ENCODE measurements at places on chromosomes 4 and X.

GRCh38 chrX:9091258-9091657 is 57.3 kb upstream of the FAM9B start:
- DNase-seq = no peak

DNA sequence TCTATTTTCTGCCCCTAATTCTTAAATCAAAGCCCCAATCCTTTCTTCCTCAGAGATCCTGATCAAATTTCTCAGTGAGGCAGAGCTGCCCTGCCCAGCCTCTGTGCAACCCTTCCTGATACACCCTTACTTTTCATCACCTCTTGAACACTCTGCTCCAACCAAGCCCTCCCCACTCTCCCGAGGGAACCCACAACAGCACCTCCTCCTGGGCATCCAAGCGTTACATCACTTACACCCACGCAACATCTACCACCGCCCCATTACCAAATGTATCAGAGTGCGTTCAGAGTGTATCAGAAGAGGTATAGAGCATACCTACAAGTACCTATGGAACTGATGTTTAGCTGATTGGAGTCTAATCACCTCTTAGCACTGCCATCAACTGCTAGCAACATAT is 186.5 kb downstream of the RAP1GDS1 start:
- DNase-seq = no peak

DNA sequence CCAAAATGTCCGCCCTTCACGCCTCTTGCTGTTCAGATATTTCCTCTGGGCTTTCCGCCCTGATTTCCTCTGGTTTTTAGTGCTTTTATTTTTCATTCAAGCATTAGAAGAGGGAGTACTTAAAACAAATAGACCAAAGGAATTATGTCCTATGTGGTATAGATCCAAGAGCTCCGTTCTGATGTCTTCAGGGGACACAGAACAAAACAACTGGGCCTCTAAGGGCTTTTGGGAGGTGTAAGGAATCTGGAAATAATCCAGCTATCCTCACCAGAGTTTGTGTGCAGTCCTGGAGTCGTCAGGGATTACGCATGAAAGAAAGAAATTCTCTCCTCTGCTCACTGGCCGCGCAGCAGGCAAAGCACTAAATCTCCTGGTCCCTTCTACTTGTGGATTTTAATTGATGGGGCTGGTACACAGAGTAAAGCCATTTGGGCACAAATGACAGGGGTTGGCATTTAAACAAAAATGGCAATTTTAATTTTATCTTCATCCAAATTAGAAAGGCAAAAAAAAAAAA is 999.2 kb downstream of the ADGRL3 start:
- DNase-seq = no peak

DNA sequence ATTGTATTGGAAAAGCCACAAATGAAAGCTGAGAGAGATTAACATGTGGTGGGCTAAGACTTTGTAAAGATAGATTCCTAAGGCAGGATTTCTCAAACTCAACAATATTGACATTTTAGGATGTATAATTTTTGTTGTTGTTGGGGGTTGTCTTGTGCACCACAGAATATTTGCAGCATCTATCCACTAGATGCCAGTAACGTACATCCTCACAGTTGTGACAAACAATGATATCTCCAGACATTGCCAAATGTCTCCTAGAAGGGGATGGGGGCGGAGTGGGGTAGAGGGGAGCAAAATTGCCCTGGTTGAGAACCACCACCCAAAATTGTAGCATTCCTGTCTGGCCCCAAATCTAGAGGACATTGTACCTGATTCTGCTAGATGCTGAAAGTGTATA is 14.7 kb upstream of the CBR4 start:
- no peak for DNase-seq

GRCh38 chrX:3428792-3429191 is 82.3 kb upstream of the MXRA5 start:
- no peak for DNase-seq

- no peak for DNase-seq
Measured at GRCh38 chr4:119020158-119020557, 115.5 kb upstream of the MYOZ2 start.

DNA sequence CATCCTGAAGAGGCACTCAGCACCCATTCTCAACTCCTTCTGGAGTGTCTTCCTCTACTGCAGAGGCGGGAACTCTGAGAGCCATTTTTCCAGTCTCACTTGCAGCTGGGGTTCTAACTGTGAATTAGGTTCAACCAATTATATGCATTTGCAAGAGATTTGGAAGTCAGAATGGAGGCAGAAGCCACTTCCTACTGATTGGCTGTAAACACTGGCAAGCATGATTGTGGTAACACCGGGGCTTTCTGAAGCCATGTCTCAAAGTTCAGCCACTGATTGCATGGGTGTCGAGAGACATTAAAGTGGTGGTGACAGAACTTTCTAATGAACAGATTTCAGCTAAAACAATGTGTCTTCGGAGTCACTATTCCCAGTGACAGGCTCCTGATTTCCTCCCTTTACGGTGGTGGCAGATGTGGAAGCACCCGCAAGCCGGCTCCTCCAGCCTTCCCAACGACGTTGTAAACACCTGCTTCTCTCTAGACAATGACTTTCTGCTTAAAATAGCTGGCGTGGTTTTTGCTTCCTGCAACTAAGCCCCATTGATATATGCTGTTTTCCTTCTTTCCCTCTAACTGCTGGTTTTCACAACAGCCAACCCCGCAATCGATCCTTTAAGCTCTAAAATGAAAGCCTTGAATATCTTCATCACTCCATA is 92.0 kb downstream of the IRF2 start:
- no peak for DNase-seq

GRCh38 chrX:66602381-66602938 is 36.4 kb downstream of the EDA2R start:
- DNase-seq = no peak

- no peak for DNase-seq
Measured at GRCh38 chrX:41824551-41824950, 98.8 kb downstream of the CASK start.

- DNase-seq = no peak
Measured at GRCh38 chr4:157804986-157805385, 367.8 kb downstream of the GASK1B start.

DNA sequence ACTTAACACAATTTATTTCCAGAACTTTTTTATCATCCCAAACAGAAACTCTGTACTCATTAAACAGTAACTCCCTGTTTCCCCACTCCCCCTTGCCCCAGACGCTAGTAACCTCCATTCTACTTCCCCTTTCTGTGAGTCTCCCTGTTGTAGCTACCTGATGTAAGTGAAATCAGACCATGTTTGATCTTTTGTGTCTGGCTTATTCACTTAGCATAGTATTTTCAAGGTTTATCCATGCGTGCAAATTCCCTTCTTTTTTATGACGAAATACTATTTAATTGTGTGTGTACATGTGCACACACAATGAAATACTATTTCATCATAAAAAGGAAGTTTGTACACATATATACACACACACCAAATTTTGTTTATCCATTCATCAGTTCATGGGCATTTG is 5.2 kb downstream of the PKD2 start:
- no peak for DNase-seq

DNA sequence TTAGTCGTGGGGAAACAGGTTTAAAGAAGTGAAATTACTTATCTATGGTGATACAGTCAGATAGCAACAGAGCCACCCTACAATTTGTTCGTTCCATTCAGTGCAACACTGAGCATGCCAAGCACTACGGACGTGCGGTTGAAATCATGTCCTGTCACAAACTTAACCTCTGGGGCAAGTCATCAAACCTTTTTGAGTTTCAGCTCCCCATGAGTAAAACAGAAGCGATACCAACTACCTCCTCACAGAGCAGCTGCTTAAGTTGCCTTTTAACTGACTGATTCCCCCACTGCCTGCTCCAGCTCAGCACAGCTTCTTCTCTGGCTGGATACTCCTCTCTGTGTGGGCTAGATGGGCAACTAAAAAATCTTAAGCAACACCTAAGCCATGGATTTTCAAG is 36.0 kb downstream of the LHFPL1 start:
- no peak for DNase-seq

- DNase-seq = no peak
Measured at GRCh38 chrX:134997646-134998045, 6.9 kb downstream of the SMIM10 start.

Measured in stimulated activated CD4-positive, alpha-beta T cell treated with anti-CD3 and anti-CD28 coated beads, TNF-alpha, amount 100 ng/mL, for 24 hours (primary cell).